ENCODE measurements at places on chromosomes 5 and 9.
A peak's percentile ranks its signal among the peaks of the same experiment; 100 is the strongest.

GRCh38 chr5:1375871-1376810 is 31.2 kb upstream of the CLPTM1L start:
- DNase-seq = no peak

GRCh38 chr9:105399117-105399516 is 48.7 kb upstream of the FSD1L start:
- DNase-seq = no peak

DNA sequence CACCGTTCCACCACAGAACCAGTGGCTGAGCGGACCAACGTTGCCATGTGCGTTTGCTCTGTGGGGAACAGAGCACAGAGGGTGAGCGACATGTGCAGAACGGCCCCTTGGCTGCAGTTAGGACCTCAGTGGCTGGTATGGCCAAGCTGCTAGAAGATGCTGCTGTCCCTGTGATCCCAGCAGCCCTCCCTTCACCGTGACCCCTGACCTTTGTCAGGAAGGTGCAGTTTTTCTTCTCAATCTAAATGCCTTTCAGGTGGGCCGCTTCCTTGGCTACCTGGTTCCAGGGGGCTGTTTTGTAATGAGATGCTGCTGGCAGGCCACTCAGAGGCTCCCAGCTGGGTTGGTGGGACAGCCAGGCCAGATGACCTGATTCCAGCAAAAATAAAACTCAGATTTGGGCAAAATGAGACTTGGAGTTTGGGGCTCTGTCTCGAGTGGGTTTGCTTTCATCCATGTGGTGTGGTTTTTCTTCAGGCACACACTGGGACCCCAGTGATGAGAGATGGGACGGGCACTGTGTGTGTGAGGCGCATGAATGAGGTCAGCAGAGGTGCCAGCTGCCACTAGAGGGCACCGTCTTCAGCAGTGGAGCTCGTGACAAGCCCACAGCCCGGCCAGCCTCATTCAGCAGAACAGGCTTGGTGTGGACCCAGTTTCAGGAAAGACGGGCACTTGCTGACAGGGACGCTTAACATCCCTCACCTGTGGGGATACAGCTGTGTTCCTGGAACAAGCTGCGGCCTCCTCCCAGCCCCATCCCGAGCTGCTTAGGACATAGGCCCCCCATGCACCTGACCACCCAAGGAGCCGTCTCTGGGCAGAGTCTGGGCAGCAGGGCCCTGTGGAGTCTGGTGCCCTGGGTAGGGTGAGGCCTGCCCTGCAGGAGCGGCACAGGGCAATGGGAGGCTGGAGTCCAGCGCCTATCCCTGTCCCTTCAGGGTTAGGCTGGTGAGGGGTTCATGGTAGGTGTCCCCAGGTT is 4.1 kb downstream of the MRPS2 start:
- peak; percentile 57 for DNase-seq

- DNase-seq = no peak
Measured at GRCh38 chr9:27967210-27967609, 393.9 kb upstream of the C9orf72 start.

- DNase-seq = peak; percentile 45
Measured at GRCh38 chr9:115531410-115532125, 413.6 kb upstream of the TNC start.

- DNase-seq = peak; percentile 14
Measured at GRCh38 chr9:20022410-20022809, 233.6 kb upstream of the SLC24A2 start.

GRCh38 chr5:35815089-35815936 is 41.4 kb upstream of the IL7R start:
- peak; percentile 30 for DNase-seq

GRCh38 chr9:89815061-89815902 is 210.5 kb downstream of the GADD45G start:
- no peak for DNase-seq

DNA sequence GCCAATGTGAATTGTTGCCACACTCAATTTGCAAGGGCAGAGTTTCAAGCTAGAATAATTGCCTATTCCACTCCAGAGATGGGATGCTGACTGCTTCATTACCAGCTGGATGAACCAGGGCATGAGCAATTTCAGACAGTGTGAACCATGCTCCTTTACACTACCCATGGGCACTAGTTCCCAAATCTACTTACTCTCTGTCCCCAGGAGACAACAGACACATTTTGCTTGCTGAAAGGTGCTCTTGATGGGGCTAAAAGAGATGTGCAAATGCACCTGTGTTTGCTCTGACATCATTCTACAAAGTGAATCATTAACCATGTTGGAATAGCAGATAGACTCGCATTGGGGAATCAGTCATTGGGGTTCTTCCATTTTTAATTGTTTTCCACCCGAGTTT is 522.3 kb upstream of the NUDT12 start:
- no peak for DNase-seq

- DNase-seq = no peak
Measured at GRCh38 chr5:138833080-138833479, 42.1 kb downstream of the LRRTM2 start.
